ENCODE measurements at places on chromosomes 13 and 19.

GRCh38 chr19:47447470-47448359 is 24.0 kb downstream of the SLC8A2 start:
- peak; percentile 58 for DNase-seq

DNA sequence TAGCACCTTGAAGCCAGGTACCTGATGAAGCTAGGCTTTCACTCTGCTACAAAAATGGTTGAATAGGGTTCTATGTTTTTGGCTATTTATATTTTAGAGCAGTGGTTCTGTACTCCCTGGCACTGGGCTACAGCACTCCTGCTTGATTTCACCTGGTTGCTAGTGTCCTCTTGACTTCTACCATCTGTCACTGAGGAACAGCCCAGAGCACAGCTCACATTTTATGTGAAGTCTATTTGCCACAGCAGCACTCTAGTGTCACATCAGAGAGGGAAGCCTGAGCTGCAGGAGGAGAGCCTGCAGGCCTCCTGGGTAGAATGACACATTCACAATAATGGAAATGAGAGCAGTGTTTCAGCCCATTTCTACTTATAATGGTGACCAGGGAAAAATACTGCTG is 184.2 kb downstream of the ZNF486 start:
- DNase-seq, result no peak

GRCh38 chr19:29488316-29488715 is 37.5 kb upstream of the VSTM2B start:
- no peak for DNase-seq

DNA sequence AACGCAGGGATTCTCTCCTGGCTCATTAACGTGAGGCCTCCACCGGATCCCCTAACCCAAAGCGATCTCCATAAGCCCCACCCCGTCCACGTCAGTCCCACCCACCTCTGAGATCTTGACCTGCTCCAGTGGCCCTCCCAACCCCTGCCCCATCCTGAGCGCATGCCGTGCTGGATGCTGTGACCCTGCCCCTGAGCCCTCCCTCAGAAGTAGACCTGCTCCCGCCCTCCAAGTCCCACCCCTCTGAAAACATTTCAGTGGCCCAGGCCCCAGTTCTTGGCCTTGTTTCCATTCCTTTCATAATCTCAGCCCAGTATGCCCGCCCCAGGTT is 19.9 kb downstream of the LMTK3 start:
- DNase-seq, result no peak

DNA sequence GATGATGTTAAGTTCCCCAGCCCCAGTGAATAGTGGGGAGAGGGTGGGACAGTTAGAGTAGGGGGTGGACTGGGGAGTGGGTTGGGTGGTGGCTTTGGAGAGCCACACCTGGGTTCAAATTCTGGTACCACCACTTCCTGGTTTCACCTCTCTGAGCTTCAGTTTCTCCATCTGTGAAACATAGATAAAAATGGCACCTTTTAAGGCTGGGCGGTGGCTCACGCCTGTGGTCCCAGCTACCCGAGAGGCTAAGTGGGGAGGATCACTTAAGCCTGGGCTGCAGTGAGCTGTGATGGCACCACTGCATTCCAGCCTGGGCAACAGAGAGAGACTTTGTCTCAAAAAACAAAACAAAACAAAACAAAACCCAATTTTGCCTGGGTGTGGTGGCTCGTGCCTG is 5.9 kb downstream of the VAV1 start:
- no peak for DNase-seq

DNA sequence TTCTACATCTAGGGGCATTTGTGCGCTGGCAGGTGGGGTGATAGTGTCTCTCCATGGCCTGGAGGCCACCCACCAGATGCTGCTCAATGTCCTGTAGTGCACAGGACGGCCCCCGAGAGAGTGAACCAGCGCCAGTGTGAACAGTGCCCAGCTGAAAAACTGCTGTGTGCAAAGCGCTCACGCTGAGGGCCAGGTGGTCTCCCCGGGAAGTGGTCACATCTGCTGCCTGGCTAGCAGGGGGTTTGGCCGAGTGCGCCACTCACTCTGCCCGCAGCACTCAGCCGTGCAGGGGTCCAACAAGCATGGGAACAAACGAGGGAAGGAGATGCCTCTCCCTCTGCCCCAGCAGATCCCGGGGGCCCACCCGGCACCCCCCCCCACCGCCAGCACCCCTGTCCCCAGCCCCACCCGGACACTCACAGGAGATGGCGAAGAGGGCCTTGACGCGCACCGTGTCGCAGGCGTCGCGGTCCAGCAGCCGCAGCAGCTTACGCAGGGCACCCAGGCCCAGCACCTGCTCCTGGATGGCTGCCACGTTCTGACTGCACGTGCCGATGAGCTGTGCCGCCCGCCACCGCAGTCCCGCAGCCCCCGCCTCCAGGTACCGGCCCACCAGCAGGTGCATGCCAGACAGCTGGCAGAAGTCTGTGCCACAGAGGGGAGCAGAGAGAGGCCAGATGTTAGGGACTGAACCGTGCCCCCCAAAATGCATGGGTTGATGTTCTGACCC is 5.8 kb downstream of the HSPBP1 start:
- DNase-seq, result no peak

DNA sequence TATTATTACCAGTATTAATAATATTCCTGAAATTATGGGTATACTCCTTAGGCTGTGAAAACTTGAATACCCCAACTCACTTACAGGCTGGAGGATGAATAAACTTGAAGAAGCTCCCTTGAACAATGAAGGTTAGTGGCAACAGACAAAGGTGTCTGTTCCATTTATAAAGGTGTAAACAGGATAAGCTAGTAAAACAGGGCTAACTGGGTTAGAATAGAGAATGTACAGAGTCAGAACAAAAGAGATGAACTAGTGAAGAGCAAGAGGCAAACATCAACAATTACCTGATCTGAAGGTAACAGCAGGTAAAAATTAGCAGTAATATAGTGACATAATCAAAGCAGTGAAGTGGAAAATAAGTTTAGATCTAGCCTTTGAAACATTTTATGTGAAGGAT is 23.2 kb downstream of the MICU2 start:
- DNase-seq, result no peak

GRCh38 chr19:13082192-13083007 is 20.3 kb downstream of the LYL1 start:
- no peak for DNase-seq

DNA sequence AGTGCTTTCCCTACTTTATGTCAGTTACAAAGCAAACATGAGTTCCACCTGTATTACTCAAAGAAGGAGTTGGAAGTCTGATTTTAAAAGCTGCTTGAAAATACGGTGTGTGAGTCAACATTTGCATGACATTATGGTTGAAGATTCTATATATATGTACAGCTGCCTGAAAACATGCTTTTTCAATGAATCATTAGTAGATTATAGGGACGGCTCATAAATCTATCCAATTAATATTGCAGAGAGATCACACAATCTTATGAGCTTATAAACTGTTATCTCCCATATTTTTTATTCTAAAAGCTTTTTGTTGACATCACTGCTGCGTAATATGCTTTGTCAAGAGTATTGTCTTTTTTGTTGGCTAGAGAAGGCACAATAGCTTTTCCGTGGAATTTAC is 873.8 kb downstream of the SLITRK6 start:
- DNase-seq, result no peak

DNA sequence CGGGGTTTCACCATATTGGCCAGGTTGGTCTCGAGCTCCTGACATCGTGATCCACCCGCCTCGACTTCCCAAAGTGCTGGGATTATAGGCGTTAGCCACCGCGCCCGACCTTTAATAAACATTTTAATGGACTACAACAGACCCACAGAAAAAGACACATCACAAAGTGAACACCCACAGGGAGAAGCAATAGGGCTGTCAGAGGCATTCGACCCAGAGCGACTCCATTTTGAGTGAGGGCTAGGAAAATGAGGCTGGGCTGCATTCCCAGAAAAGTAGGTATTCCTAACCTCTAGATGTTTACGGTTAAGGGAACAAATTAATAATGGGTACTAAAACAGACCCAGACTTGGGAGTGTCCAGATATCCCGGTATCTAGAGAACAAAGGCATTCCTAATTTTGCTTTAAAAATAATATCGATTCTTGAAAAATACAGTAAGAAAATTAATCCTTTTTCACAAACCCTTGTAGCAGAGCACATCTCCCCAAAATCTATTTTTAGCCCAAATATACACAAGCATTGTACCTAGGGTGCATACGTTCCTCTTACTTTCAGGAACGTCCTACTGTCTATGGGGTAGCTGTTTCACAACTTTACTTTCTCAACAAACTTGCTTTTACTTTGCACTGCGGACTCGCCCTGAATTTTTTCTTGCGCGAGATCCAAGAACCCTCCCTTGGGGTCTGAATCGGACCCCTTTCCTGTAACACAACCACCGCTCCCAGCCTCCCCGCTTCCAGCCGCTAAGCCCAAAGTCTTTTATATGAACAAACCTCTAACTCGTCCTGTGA is 811 bp upstream of the ZNF8 start:
- DNase-seq, result no peak

DNA sequence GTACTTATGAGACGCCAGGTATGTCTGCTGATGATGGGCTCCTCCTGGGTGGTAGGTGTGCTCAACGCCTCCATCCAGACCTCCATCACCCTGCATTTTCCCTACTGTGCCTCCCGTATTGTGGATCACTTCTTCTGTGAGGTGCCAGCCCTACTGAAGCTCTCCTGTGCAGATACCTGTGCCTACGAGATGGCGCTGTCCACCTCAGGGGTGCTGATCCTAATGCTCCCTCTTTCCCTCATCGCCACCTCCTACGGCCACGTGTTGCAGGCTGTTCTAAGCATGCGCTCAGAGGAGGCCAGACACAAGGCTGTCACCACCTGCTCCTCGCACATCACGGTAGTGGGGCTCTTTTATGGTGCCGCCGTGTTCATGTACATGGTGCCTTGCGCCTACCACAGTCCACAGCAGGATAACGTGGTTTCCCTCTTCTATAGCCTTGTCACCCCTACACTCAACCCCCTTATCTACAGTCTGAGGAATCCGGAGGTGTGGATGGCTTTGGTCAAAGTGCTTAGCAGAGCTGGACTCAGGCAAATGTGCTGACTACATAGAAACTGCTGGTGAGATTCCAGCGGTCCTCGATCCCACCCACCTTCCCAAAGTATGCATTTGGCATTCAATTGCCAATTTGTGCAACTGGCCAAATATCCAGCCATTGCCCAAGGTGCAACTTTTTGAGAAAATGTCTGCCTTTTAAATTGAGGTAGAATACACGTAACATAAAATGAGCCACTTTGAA is 10.2 kb downstream of the OR2Z1 start:
- no peak for DNase-seq

- no peak for DNase-seq
These were observed 9.5 kb downstream of the ARRDC2 start for GRCh38 chr19:18017275-18018083.

DNA sequence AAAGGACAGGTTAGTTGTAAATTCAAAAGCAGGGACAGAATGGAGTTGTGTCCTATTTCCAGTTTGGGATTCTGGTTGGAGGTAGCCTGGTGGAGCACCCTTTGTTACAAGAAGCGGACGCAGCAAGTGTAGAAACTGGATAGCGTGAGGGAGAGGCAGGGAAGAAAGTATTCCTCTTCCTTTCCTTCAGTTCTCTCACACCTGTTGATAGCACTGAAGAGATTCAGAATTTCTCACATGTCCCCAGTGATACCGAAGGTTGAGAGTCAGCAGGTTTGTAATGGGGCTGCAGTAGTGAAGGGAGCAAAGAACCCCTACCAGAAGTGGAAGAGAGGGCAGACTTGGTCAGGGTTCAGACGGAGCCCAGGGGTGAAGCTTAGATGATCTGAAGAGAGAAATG is 399.2 kb downstream of the SPRY2 start:
- no peak for DNase-seq

DNA sequence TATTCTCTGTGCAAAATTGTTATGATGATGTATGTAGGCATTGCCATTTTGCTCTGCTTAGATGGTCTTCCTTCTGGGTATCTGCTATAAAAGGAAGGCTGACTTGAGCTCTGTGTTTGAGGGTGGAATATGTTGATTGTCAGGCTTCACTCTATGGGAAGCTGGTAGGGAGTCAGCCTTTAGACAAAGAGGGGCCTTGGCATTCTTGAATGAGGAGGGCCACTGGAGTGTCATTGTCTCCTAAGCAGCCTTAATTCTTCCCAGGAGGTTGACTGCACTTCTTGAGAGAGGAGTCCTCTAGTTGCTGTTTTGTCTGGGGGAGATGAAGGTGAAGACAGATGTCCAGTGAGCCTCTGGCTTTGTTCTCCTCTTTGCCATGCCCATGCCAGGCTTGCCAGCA is 266.8 kb downstream of the KCNRG start:
- DNase-seq, result no peak

DNA sequence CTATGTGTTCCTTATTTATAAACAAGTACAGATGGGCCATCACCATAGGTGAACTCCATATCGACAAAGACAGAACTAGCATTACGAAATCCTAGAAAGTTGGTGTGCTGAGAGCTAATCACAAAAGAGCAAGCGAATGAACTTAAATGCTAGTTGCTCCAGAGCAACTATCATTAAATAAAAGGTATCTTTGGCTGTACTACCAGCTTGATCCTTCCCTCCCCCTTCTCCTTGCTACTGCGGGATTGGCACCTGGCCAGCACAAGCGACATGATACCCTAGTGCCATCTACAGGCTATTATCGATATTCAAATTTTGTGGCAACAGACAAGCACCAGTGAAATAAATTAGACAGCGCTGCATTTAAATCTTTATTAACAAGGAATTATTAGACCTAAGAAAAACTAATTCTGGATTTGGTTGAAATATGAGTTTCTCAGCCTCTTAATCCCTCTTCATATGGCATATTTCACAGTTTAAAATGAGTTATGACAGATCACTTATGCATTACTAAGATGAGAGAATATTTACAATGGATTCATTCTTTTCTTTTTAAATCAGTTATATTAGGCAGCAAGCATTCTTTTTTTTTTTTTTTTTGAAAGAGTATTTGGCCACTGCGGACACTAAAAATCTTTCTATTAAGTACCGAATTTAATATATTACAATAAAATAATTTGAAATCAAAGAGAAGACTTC is 5.8 kb downstream of the PCDH9 start:
- DNase-seq, result peak; percentile 29

GRCh38 chr19:45234089-45234869 is 10.9 kb downstream of the EXOC3L2 start:
- no peak for DNase-seq
